ENCODE measurements at places on chromosomes 3 and 15.

- no peak for DNase-seq
Observed at GRCh38 chr15:39843565-39843964, 60.9 kb upstream of the FSIP1 start.

- no peak for DNase-seq
Observed at GRCh38 chr15:39583596-39584265, 2.9 kb downstream of the THBS1 start.

DNA sequence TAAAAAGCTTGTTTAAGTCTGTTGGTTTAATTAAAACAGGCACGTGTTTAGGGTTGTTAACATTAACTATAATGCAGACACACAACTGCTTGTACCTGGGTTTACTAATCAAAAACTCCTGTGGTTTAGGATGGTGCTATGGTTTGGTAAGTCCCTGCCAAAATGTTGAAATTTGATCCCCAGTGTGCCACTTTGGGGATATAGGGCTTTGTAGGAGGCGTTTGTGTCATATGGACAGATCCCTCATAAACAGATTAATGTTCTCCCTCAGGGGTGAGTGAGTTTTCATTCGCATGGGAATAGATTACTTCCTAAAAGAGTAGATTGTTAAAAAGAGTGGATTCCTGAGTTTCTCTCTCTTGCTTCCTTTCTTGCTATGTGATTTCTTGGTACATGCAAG lies 18.7 kb upstream of the GK5 start:
- no peak for DNase-seq

DNA sequence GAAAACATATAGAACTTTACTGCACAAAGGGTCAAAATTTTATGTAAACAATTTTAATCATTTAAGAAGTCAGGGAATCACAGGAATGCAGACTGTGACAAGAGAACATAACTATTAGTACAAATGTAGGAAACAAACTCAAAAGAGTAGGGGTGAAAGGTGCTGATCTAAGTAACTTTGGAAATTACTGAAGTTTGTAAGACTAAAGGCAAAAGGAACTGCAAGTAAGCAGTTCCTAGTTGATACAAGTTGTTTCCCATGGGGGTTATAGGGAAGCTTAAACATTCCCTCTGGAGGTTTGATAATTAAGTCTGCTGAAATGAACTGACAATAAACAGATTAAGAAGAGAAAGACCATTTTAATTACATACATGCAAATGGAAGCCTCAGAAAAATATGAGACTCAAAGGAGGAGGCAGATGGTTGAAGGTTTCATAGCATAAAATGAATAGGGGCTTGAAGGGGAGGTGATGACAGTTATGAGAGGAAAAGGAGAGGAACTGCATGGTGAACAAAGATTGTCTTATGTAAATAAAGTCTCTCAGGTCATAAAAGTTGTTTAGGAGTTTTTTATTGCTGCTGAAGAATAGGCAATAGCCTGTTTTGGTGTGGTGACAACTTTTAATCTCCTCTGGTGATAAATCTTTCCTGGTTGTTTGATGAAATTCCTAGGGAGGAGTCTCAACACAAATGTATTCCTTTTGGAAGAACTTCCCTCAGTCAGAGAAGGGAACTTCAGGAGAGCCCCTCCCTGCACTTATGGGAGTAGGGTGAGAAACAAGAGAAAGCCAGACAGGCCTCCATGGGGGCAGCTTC lies 17.1 kb downstream of the SETMAR start:
- no peak for DNase-seq

- no peak for DNase-seq
Observed at GRCh38 chr3:143206955-143207337, 87.4 kb downstream of the CHST2 start.

GRCh38 chr3:188624828-188625227 lies 470.9 kb downstream of the LPP start:
- no peak for DNase-seq

DNA sequence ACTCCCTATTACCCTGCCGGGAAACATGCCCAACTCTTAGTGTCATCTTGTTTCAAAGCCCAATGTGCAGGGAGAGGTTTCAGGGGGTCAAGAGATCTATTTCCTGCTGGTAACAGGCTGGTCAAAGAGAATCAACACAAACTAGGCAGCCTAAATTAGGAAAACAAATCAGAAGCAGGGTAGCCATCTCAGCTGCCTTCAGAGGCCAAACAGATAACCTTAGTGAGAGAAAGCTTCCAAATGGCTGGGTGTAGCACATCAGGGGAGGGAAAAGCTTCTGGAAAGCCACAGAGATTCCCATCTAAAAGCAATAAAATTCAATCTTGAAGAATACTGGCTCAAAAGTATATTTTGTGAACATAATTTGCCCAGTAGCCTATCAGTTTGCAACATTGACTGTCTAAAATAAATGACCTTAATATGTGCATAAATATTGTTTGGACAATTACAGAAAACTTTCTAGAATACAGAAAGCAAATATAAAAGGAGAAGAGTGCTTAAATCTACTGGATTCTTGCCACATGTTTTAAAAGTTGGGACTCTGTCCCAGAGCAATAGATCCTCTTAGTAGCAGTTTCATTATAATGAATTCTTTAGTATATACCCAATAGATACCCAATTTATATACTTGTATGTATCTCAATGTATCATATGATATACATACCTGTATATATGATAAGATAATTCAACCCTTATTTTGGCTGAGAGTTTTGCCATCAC lies 371.9 kb upstream of the RARB start:
- DNase-seq = no peak

DNA sequence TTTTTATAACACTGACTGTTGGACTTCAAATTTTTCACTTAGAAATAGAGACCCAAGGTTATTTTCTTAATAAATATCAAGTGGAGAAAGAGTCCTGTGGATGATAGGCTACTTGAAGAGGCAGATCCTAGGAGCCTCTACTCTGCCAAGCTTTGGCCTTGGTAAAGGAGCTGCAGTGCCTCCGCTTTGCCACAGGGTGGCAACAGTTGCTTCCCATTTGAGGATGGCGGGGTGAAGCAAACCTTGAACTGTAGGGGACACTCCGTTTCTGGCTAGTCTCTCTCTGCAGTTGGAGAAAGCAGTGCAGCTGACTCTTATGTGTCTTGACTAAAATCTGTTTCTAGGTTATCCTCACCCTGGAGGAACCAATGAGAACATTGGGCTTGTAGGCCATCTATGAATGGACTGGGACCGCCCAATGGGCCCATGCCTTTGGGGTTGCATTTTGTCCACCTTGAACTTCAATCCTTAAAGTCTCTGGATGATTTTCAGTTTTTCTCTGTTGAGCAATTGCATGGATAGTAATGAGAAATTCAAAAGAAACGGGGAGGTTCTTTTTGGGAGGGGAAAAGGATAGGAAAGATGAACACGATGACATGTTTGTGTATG lies 9.8 kb downstream of the SCG5 start:
- DNase-seq = no peak

- no peak for DNase-seq
Observed at GRCh38 chr3:52150357-52150756, 3.9 kb downstream of the POC1A start.

DNA sequence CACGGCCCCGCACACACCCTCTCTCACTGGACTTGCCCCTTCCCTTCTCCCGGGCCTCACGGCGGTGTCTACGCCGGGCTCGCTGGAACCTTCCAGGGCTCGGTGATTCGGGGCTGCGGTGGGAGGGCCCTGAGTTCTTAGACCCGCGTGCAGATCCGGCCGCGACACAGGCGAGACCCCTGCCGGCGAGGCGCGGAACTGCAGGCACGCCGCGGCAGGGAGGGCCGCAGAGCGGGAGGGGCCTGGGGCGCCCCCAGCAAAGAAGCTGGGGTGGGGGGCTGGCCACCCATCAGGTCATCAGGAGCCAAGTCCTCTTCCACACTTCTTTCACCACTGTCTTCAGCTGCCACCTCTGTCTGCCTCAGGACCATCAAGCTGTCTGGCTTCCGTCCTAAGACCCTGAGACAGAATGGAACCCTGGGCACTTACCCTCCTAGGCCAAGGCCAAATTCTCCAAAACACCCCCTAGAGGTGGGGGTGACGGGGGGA lies 164.5 kb downstream of the XXYLT1 start:
- peak; percentile 89 for DNase-seq

DNA sequence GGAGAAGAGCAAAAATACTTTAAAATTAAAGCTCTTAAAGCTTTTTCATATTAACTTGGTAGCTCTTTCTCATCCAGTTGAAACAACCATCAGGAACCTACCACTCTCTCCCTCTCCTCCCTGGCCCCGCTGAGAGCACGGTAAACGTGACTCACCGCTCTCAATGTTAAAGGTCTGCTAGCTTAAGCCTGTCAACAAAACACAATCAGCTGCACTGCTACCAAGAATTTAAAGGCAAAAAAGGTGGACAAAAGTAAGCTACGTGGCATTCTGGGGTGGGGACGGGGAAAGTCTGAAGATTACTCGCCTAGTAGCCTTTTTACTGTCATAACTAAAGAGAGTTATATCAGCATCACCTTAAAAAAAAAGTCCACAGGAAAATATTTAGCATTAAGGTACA lies 8.4 kb upstream of the GP5 start:
- no peak for DNase-seq

GRCh38 chr3:161314836-161315395 lies 56.4 kb downstream of the SPTSSB start:
- DNase-seq = no peak

- DNase-seq = no peak
Observed at GRCh38 chr15:88711806-88712205, 73.0 kb downstream of the ISG20 start.

DNA sequence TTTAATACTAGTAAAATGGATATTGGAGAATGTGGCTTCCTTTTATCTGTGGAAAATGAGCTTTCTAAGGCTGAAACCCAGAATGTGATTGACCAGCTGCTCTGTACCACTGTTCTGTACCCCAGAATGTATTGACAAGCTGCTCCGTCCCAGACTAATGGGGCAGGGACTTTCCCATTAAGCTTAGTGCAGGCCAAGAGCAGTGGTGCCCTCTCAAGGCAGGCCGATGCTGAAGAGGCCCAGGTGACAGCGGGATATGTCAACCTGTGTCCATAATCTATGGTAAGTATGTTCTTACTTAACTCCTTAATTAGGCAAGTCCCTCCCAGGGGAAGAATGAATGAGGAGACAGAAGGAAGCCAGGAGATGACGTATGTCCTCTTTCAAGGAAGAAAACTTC lies 31.1 kb downstream of the SGO1 start:
- no peak for DNase-seq

DNA sequence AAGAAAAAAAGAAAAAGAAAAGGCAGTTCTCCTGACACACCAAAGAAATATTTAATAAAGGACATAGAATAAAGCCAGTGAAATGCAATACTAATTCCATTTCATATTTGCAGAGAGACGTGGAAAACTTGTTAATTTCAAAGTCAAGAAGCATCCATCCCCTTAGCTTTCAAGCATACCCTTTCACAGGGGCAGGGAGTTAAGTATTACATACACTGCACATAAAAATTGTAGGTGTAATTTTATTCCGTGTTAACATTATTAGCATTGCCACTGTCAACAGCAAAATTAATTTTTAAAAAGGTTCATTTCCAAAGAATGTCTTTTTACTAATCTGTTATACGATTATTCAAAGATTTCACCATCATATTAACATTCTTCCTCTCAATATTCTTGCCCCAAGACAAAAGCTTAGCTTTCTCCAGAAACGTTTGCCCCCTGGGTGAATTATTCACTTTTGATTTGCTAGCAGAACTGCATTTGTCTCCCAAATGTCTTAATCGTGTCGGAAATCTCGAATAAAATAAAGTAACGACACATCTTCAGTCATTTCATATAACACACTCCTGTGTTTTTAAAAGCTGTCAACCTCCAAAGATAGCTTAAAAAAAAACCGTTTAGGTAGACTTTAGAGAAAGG lies 517.9 kb downstream of the MECOM start:
- no peak for DNase-seq

DNA sequence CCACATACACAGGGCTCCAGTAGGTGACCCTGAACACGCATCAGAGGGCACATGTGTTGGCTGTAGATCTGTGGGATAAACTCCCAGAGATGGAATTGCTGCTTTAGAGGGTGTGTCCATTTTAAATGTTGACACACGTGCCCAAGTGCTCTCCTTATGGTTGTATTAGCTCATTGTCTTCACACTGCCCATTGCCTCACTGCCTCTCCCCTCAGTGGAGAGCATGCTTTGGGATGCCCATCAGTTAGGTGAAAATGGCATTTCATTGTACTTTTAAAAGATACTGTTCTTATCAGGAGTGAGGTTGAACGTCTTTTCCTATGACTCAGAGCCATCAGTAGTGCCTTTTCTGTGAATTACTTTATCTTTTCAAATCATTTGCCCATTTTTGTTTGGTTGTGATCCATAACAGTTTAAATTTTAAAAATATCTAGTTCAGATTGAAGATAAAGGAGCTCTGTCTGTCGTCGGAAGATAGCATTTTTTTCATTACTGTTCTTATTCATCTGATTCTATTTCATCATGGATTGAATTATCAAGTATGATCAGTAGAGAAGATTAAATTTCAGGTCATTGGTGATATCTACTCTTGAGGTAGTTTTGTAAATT lies 120.7 kb downstream of the CHDH start:
- DNase-seq = no peak

GRCh38 chr3:126714921-126715320 lies 10.9 kb downstream of the CHCHD6 start:
- DNase-seq = no peak

GRCh38 chr15:32802286-32802936 lies 84.6 kb downstream of the GREM1 start:
- DNase-seq = no peak

- no peak for DNase-seq
Observed at GRCh38 chr3:127688022-127688415, 15.3 kb downstream of the ABTB1 start.

- no peak for DNase-seq
Observed at GRCh38 chr3:189460511-189460910, 170.7 kb upstream of the TP63 start.

GRCh38 chr3:71652781-71653413 lies 69.4 kb upstream of the FOXP1 start:
- no peak for DNase-seq

DNA sequence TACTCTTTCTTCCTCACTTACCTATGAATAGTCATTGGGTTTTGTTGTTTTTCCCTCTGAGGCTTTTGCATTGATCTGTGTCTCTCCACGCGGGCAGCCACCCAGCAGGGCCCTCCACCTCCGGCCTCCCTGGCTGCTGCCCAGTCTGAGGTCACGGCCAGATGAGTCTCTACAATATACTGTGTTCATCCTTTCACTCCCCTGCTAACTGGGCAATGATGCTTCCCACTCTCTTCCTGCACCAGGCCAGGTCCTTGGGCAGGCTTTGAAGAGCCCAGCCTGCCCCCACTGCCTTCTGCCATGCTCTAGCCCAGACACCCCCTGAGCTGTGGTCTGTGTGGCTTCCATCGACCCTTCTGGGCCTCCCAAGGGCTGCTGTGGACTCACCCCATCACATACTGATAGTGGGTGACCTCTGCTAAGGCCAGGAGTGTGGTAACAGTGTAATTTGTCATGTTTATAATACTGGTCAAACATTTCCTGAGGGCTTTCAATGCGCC lies 18.0 kb downstream of the PDIA5 start:
- DNase-seq = no peak

- no peak for DNase-seq
Observed at GRCh38 chr15:35170207-35170606, 85.1 kb upstream of the NANOGP8 start.

DNA sequence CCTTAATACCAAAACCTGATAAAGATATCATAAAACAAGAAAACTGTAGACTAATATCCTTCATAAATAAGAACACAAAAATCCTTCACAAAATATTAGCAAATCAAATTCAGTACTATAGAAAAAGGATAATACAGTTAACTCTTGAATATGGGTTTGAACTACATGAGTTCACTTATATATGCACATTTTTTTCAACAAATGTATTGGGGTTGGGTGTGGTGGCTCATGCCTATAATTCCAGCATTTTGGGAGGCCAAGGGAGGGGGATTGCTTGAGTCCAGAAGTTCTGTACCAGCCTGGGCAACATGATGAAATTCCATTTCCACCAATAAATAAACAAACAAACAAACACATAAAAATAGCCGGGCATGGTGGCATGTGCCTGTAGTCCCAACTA lies 39.2 kb downstream of the GOLGB1 start:
- DNase-seq = no peak

Measured in left forelimb (tissue), 1 donor.